ENCODE measurements at places on chromosomes 12 and 14. TPM values are rescaled to one million over a fixed set of nuclear protein-coding genes. Genes with fewer than 3 reads are reported as not detected.

GRCh38 chr14:95437715-95438114, 78.7 kb downstream of the SYNE3 start:
- no peak for DNase-seq

The DUSP6 gene
- 76.3 TPM for total RNA-seq

The AMN gene
- 0.35 TPM for total RNA-seq

- no peak for DNase-seq
Measured at GRCh38 chr12:84995641-84996040, 40.4 kb downstream of the TSPAN19 start.

DNA sequence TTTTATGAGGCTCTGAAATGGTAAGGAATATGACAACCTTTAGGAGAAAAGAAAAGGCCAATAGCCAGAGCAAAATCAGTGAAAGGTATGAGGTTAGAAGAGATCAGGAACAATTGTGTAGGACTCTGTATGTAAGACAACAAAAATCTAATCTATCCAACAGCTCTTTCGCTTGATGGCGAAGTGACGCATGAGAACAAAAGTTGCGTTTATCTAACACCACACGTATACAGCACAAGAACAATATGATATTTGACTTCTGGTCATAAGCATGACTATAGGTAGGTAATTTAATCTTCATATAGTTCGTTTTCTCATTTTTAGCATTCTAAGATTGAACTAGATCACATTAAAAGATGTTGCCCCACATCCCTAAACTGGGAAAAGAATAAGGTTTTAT, 1.5 kb downstream of the CLECL1 start:
- DNase-seq: no peak

The PRB3 gene
- total RNA-seq: not detected

DNA sequence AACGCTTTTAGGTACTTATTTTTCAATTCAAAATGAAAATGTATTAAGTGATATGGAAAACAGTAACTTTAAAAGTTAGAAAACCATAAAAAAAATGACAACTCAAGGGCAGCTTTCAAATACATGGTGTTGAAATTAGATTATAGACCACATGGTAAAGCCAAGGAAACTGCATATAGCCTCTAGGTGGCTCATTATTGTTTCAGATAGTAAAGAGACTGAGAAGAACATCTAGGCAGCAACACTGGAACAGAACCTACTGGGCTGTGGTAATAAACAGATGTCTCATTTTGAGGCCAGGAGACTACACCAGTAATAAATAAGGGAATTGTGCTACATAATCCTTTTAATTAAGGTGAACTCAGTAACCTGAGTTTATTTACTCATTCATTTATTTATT, 13.0 kb downstream of the FBXO33 start:
- DNase-seq: no peak

The PRIMA1 gene
- not detected for total RNA-seq

The AHNAK2 gene
- not detected for total RNA-seq

The PLEK2 gene
- 0.44 TPM for total RNA-seq

GRCh38 chr14:51155326-51155725, 60.4 kb upstream of the TRIM9 start:
- DNase-seq: no peak

DNA sequence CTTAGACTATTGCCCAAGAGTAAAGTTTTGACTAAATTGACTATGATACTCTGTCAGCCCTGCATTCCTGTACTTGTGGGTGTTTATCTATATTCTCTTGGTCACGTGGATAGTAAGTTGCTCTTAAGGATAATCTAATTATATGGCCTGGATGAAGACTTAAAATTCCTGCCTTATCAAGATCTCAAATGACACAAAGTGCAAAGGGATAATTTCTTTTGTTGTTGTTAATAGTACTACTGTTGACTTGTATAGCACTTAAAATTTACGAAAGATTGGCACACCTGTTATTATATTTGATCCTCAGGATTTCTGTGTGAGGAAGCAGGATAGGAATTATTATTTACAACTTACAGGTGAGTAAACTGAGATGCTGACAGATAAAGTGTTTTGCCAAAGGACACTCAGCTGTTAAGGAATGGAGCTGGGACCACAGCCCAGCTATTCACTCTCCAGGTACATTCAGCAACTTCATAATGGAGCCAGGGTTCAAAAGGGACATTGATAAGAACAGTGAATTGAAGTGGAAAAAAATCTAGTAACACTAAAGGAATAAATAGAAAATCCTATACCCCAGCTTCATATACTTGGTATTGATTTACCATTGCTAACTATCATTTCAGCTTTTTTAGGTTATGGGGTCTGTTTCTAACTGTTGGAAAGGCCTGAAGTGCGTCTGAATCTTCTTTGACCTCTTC, 53.4 kb upstream of the EVL start:
- DNase-seq: no peak
